ENCODE measurements at places on chromosomes 4 and X.

DNA sequence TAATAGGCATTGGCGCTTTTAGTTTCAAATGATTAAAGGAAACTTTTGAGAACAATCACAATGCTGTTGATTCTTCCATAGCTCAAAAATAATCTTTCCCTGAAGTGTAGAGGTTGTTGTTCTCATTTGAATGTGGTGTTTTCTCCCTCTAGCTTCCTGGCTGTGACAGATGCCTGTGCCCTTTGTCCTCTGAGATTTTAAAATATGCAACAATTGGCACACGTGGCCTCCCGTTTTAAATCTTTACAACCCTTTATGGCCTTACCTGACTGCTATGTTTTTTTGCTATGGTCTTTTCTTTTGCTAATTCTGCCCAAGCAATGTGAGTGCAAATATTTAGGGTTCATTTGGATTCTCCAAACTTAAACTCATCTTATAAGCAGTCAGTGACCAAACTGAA is 22.9 kb upstream of the CASK start:
- no peak for DNase-seq

DNA sequence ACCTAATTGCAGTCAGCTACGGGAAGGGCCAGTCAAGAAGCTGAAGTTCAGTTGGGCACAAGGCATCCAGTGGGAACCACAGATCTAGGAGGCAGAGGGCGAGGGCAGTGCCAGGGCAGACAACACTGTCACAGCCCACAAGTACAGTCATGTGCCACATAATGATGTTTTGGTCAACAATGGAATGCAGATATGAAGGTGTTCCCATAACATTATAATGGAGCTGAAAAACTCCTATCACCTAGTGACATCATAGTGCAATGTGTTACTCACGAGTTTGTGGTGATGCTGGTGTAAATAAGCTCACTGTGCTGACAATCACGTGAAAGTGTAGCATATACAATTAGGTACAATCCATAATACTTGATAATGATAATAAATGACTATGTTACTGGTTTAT is 4.5 kb upstream of the TMEM255A start:
- no peak for DNase-seq

DNA sequence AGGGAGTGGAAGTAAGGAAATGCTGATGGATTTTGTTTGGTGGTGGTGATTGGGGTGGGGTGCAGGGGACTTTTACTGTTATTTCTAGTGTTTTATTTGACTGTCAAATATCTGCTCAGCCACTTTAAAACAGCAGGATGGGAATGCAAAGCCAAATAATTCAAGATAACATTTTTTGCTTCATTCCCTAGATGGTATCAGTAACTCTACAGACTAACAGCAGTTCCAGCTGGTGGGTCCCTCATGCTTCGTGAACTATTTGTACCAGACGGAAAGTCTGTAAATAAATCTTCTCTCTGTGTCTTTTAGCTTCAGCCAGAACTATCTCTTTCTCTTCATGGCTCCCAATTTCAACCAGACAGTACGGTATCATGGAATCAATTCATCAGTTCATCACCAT is 27.5 kb downstream of the GPR143 start:
- DNase-seq: no peak

- DNase-seq: no peak
Observed at GRCh38 chr4:17911608-17912007, 100.8 kb downstream of the NCAPG start.

- DNase-seq: no peak
Observed at GRCh38 chr4:19317377-19317776, 934.3 kb upstream of the SLIT2 start.

GRCh38 chr4:40540800-40541199 is 88.9 kb downstream of the RBM47 start:
- no peak for DNase-seq

DNA sequence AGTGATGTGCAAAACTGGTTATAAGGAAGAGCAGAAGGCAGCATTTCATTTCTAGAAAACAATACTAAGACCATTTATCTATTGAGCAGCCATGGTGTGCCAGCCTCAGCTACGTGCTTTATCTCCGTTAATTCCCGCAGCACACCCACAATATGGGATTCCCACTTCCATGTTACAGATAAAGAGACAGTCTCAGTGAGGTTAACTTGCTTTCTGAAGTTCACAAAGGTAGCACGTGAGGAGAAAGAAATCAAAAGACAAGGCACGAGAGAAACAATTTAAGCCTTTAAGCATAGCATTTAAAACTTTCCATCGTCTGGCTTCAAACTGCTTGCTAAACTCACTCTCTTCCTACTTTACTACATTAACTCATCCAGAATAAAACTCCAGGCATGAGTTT is 8.0 kb upstream of the RPL34 start:
- DNase-seq: no peak

GRCh38 chr4:85774000-85774399 is 299.1 kb downstream of the ARHGAP24 start:
- DNase-seq: no peak

- no peak for DNase-seq
Observed at GRCh38 chr4:6395466-6396228, 76.8 kb downstream of the PPP2R2C start.

GRCh38 chrX:114889481-114889880 is 127.9 kb downstream of the IL13RA2 start:
- DNase-seq: no peak

Measured in naive B cell (primary cell).